ENCODE measurements at places on chromosomes 5 and 9.

DNA sequence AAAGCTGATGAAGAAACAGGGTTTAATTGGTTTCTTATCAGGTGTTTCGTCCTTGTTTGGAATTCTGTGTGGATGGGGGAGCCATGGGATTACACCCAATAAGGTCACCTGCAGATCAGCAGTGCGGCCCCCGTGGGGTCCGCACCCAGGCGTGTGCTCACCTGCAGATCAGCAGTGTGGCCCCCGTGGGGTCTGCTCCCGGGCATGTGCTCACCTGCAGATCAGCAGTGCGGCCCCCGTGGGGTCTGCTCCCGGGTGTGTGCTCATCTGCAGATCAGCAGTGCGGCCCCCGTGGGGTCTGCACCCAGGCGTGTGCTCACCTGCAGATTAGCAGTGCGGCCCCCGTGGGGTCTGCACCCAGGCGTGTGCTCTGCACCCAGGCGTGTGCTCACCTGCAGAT lies 41.7 kb upstream of the CEP72 start:
- DNase-seq = no peak

DNA sequence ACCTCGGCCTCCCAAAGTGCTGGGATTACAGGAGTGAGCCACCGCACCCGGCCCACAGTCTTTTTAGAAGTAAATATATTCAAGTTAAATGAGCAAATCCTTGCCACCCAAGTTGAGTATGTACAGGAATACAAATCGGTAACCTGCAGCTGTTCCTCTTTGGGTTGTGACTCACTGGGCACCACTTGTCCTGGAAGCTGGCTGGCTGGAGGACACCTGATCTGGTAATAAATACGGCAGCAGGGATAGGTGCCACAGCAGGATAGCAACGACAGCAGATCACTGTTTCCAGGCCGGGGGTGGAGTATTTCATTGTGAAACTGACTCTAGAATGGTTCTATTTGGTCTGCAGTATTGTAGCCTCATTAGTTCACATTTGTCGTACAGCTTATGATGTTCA lies 35.7 kb upstream of the SLC36A2 start:
- DNase-seq = no peak

DNA sequence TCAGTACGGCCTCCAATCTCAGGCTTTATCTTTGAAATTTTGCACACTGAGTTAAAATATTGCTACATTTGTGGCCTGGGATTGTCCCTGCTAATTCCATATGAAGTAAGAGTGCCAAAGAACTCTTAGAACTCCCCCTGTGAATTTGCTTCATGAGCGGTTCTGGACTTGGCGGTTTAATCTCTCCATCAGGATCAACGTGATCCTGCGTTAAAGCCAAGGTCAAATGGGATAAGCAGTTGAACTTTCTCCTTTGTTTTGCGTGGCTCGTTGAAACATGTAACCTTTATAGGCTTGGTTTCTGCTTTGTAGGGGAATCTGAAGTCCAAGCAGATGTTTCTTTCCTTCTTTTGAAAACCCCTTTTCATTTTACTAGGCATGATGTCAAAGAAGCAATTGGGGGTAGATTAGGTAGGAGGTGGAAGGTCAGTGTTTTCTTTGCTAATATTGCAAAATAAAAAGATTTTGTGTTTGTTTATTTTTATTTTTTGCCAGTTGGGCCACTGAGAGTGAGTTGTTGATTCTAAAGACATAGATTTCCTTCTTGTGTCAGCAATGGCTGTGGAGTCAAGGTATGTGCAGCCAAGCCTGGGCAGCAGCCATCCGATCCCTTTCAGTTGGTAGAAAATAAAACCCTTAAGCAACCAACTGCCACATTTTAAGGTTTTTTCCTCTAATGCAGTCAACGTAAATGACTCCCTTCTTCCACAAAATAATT lies 390.8 kb downstream of the NNT start:
- no peak for DNase-seq

DNA sequence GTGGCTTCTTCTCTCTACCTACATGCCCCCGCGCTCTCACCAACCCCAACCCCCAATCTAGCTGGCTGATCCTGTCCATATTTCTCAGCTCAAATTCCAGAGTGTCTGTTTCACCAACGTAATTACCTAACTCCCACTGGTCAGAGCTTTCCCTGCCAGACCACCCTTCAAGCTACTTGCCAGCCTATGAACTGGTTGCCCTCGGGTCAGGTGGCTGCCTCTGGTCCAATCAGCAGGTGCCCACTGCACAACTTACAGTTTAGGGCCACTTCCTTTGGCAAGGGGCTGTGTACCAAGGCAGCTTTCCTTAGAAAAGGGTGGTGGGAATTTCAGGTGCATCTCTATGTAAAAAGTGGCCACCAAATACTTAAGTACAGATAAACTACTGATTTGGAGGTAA lies 92.2 kb upstream of the SLC30A5 start:
- DNase-seq = no peak

- no peak for DNase-seq
These were observed 25.8 kb downstream of the ECPAS start for GRCh38 chr9:111458139-111459009.

- DNase-seq = no peak
These were observed 816.1 kb upstream of the C9orf72 start for GRCh38 chr9:28389411-28389810.

Data from GM12892 (cell line).